ENCODE measurements at places on chromosomes 5 and 9. TPM values are rescaled to one million over a fixed set of nuclear protein-coding genes. Genes with fewer than 3 reads are reported as not detected.

DNA sequence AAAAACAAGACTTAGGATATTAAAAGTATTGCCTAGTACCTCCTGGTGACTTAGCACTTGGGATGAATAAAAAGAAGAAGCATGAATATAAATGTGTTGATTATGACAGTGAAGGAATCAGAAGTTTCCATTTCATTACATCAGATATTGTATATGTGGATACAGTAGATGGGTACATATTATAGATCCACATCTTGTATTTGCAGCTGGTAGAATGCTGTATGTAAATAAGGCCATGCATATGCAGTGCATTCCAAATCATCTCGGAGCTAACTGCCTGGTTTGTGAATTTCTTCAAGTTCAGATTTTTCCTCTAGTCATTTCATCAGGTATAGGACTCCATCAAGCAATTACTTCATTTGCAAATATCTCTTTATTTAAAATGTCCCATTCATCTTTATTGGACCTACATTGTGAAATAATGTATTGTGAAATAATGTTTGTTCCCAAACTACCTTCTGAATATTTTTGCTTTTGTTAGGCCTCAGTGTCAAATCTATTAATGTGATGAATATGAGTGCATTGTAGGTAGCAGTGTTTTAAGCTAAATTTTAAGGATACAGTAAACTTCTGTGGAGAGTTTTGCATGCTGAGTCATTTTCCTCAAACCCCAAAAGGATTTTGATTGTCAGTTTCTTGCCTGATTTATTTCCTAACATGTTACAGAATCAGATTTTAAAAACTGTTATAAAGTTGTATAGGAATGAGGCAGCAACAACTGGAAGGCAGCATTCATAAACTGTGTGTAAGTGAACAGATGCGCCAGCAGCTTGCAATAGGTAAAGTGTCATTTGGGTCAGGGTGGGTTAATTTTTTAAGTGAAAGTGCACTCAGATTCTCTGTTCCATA, 370.8 kb upstream of the RIOK2 start:
- no peak for DNase-seq

DNA sequence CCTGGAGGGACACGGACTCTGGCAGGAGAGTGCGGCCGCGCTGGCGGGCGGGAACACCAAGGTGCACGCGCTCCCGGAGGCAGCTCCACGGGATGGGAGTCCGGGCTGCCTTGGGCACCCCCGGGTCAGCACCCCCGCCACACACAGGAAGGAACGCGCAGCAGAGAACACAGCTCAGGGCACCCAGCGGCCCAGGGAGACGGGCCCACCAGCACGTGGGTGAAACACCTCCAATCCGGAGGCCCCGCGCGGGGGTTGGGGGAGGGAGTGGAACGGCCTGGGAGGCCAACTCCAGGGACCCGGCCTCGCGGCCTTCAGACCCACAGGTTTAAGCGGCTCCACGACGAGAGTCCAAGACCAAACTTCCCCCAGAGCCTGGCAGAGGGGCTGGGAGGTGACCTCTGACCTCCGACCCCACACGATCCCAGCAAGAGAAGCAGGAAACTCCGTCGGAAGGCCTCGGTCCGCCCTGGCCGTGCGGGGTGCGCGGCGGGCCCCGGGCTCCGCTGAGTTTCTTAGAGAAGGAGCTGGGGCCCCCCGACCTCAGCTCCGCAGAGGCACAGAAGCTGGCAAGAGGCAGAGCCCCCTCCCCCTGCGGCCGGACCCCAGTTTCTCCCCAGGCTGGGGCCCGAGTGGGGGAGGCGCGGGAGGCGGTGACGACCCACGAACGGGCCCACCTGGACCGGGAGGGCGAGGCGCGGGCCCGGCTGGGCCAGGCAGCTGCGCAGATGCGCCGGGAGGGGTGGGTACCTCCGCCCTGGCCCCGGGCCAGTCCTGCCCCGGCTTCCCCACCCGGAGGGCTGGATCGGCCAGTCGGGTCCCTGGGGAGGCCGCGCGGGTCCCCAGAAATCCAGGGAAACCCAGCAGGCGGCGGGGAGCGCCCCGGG, 851 bp downstream of the NACC2 start:
- DNase-seq, result peak; percentile 69

- DNase-seq, result peak; percentile 79
Measured at GRCh38 chr5:142826741-142827492, 56.7 kb downstream of the ARHGAP26 start.

DNA sequence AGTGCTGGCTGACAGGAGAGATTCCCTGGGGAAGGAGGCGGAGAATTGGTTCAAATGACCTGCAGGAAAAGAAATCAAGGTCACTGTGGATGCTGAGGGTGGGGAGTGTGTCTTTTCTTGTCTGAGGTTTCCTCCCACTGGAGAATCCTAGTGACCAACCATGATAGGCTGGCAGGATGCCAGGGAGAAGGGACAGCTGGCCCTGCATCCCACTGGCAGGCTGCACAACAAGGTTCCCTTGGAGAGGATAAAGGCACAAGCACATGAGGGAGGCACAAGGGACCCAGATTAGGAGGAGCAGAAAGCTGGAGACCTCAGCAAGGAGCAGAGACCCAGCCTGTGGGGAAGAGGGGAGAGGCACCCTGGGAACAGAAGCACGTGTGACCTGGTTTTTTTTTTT, 11.4 kb upstream of the ZDHHC12 start:
- DNase-seq, result no peak

Gene CCDC171
- total RNA-seq, result 2.1 TPM

Gene ATOX1
- 239 TPM for total RNA-seq

Measured in Calu3 (cell line).